Right atrium auricular region (tissue), 2 donors: ENCODE measurements at places on chromosomes 5 and 9.

GRCh38 chr9:35617548-35617947 is 665 bp downstream of the CD72 start:
- no peak for DNase-seq

DNA sequence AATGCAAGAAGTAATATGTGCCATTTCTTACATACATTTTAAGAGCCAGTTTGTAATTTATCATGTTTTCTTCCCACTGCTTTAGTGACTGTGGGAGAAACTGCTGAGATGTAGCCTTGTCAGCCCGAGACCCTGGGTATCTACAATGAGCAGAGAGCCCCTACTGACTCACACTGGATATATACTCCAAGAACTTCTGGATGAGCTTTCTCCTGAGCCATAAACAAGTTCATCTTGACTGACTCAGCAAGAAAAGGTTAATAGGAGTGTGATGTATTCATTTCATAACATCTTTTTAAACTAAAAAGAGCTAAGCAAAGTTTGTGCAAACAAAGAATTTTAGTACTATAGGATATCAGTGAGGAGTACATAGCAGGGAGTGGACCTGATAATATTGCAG is 182.5 kb downstream of the EDIL3 start:
- DNase-seq = no peak

- no peak for DNase-seq
These were observed 12.9 kb downstream of the MACROH2A1 start for GRCh38 chr5:135386096-135386495.

- DNase-seq = no peak
These were observed 207.1 kb upstream of the PAPPA start for GRCh38 chr9:115946530-115946929.

- DNase-seq = no peak
These were observed 37.7 kb downstream of the NR2F1 start for GRCh38 chr5:93620487-93621326.

- no peak for DNase-seq
These were observed 7.6 kb downstream of the NTRK2 start for GRCh38 chr9:84677080-84677479.

DNA sequence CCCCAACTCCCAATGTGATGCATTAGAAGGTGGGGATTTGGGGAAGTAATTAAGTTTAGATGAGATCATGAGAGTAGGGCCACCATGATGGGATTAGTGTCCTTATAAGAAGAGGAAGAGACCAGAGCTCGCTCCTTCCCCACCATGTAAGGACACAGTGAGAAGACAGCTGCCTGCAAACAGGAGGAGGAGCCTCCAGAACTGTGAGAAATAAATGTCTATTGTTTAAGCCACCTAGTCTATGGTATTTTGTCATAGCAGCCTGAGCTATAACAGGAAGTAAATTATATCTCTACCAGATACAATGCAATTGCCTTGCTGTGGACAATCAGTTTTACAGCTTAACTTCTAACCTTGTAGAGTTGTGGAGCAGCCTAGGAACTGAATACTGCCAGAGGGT is 58.0 kb downstream of the ANKRD33B start:
- DNase-seq = no peak

DNA sequence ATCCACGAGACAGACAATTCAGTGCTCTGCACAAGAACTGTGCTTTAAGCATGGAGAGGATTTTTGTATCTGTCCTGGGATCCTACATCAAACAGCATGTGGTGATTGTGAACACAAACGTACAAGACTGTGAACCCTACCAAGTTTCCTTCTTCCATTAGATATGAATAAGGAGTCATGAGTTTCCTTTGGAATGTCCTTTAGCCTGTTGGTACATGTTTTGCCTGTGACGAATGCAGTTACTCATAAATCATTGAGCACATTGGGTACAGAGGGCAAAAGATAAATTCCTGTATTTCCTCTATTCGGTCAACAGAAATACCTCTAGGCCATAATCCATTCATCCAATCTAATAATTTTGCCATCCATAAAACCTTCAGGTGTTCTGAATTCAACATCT is 61.5 kb downstream of the FXN start:
- no peak for DNase-seq

- DNase-seq = no peak
These were observed 372.2 kb downstream of the ZSWIM6 start for GRCh38 chr5:61704289-61704688.

GRCh38 chr9:112140936-112141335 is 34.2 kb downstream of the SUSD1 start:
- no peak for DNase-seq

DNA sequence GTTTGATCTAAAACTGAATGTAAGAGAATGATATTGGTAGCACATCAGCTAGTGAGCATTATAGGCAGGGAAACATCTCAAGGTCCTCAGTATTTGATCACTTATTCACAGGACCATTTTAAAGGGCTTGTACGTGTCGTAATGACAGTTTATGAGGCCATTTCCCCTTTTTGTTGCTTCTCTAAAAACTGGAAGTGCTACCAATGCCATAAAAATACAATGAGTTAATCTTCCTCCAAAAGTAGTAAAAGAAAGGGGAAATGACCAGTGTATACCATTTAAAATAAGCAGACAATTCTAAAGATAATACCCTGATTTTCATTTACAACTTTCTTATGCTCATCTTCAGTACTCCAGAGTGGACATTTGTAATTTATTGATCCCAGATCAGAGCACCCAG is 285.8 kb upstream of the PCSK5 start:
- DNase-seq = no peak

DNA sequence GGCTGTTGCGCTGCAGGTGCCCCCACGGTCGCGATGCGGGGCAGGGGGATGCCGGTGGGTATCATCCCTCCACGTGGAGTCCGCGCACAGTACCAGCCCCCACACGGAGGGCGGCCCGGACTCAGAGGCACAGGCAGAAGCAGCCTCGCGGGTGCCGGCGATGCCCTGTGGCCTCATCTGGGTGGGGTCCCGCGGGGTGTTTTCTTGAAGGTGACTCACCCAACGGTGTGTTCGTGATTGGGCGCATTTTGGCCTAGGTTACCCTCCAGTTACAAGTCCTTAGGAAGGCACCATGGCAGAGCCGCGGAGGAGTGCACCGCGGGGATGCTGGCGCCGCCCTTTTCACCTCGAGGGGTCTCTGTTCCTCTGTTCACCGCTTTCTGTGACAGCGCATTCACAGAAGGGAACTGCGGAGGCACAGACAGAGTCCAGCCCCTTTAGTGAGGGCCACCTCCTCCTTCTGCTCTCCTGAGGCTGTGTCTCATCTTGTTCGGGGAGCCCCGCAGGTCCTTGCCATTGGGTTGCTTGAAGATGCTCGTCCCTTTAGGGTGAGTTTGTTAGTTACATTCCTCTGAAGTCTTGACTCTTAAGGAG is 21.6 kb upstream of the EXOC3 start:
- DNase-seq = no peak

DNA sequence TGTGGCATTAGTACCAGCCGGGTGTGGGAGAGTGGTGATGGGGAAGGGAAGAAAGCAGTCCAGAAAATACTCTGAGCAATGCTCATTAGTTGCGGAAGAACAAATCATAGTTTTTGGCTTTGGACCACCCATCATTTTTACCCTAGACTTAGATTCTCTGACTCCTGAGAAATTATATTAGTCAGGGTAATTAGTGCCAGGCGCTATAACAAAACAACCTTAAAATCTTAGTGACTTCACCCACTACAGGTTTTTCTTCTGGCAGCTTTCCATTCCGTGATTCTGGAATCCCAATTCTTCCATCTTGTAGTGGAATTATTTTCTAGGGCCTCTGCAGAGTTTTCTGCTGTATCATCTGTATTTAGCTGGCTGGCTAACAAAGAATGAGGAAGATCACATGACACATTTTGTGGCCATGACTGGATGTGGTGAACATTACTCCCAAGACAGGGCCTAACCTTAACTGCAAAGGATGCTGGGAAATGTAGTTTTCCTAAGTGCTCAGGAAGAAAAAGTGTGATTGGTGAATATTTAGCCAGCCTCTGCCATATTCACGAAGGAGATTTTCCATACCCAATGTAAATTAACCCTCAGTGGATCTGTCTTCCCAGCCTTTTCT is 373.0 kb upstream of the MEF2C start:
- no peak for DNase-seq

DNA sequence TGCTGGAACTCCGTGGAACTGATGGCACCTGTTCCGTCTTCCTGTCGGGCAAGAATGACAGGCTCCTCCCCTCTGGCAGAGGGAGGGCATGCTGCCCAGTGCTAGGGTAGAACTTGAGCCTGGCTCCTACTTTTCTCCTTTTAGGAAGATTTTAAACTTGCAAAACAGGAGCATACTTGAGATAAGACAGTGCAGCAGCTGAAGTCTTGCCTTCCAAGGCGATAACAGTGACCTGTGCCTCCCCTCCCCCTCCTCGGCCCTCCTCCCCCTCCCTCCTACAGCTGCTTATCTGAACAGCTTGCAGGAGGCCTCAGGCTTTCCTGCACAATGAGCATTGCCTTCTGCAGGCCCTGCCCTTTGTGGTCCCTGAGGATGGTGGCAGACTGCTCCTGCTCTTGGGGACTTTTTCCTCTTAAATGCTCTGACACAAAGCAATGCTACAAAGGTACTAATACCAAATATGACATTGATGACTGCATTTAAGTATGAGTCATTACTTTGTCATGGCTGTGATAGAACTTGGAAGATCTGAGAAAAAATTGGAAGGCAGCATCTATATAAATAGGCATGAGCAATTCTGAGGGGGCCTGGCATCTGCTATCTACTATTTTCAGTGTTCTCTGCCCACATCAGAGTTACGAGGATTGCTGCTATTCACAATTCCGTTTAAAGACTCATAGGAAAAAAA is 2.0 kb downstream of the GADD45G start:
- no peak for DNase-seq

DNA sequence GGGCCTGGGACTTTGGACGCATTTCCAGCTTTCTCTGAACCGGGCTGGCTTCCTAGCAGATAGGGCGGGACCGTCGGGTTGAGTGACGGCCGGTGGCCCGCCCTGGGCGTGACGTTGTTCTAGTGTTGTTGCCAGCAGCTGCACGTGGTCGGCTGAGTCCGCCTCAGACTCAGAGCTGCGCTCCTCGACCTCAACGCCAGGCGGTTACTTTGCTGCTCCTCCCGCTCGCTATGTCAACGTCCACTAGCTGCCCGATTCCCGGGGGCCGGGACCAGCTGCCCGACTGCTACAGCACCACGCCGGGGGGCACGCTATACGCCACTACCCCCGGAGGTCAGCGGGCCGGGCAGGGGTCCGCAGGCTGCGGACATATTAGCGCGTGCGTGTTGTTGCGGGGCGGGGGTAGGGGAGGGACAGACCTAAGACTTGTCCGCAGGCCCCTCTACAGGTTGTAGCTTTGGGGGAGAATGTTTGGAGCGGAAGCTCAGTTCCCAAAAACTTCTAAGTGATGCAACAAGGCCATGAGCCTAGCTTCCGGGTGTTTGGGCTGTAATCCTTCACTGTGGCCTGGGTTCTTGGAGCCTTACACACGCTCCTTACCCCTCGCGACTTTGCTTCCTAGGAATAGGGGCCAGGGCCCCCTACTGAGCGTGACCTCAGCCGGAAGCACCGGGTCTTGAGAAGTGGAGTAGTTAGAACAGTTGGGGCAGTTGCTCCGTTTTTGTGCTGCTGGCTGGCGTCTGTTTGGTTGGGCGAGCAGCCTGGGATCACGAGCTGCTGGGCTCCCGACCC is at the start of gene EIF4EBP3:
TSS of gene EIF4EBP3 (plus strand) at position 155 of the 792 bp plus-strand sequence. CDS start at position 231, 76 bp downstream.
- peak; percentile 99 for DNase-seq

GRCh38 chr9:15249042-15249818 is 57.8 kb downstream of the TTC39B start:
- DNase-seq = no peak

DNA sequence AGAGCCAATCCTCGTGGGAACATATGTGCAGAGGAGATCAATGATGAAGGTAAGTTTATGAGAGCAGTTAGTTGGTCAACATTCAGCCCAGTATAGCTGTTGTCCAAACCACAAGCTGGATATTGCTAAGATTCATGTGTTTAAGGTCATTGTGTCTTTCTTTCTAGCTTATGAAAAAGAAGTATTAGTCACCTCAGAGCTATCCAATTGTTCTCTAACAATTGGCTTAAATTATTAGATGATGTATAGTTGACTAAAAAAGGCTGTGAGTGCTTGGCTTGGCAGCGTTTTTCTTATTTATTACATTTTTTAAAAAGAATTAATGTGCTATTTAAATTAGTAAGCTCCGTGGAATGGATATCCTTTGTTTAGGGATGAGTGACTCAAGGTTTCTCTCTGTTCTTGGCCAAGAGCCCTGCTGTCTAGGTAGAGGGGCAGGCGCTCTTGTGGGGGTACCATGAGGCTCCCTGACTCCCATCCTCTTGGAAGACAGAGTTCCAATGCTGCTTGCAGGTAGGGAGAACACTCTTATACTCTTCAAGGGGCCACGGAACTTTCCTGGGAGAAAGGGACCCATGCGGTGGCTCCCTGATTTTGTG is 487.4 kb downstream of the IRX1 start:
- no peak for DNase-seq

DNA sequence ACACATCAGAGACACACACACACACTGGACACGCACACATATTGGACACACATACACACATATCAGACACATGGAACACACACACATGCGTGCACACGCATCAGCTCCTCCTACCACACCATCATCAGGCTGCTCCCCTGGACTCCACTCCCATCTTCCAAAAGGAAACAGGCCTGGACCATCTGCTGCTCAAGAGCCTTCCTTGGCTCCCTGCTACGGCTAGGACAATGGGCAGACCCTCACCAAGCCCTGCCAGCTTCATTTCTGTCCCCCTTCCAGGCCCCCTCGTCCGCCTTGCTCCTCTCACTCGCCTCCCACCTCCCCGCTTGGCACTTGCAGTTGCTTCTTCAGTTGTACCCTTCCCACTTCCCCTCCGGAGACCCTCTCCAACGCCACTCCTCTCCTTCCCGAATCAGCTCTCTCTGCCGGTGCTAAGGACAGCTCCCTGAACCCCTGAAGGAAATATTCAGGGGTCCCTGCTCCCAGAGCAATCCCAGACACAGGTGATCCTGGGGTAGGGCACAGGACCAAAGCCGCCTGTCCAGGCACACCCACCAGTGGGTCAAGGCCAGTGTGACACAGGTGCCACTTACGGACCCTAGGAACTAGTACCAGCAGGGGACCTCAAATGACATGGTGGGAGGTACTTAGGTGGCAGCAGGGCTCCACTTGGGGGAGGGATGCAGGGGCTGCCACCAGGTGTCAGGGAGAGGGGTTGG is 12.1 kb upstream of the LAMC3 start:
- DNase-seq = no peak

DNA sequence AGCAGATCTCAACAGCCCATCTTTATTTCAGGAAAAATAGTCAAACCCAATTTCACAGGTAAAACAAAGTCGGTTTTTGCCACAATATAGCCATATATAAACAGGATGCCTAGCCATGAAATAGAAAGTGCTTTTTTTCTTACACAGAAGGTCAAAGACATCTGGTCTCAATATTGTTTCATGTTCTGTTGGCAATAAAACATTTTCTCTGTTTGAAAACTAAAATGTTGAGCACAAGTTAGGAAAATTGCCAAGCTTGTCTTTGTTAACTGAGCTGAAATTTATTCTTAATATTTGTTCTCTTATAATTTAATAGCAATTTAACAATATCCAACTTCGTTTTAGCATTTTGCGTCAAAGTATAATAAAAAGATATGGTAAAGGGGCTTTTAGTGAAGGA is 673.4 kb downstream of the DTWD2 start:
- no peak for DNase-seq
